ENCODE measurements at places on chromosomes 7 and 10. TPM values are rescaled to one million over a fixed set of nuclear protein-coding genes. Genes with fewer than 3 reads are reported as not detected.
A peak's percentile ranks its signal among the peaks of the same experiment; 100 is the strongest.

Gene SH2B2
- 8.4 TPM for total RNA-seq

DNA sequence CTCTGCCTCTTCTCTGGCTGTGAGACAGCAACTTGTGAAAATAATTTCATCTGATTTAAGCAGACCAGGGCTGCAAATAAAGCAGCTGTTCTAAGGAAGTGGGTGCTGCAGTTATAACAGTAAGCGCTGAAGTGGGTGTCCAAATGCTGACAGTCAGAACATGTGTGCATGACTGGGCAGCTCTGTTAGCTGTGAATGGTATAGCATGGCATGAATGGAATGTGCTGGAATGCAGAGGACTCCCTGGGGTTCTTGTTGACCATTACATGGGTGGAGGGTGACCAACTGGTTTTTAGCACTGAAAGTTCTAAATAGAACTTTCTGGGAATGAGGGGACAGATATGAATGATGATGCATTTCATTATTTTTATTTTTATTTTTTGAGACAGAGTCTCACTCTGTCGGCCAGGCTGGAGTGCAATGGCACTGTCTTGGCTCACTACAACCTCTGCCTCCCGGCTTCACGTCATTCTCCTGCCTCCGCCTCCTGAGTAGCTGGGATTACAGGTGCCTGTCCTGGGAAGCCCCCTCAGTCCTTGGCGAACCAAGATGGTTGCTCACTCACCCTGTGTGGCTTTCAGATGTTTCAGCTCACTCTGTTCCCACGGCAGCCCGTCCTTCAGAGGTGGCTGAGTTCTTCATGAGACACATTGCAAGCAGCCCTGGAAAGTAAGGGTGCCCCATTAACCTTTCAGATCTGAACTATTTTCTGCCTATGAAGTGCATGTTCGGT is 319.8 kb upstream of the PHYHIPL start:
- H3K27ac ChIP-seq = no peak overlapping the region
- H3K4me1 ChIP-seq = peaks cover 5% of the 10 kb centered on the region
- H3K36me3 ChIP-seq = no peaks in the 10 kb centered on the region
- H3K27me3 ChIP-seq = no peaks in the 10 kb centered on the region

- H3K36me3 ChIP-seq = no peaks in the 10 kb centered on the region
- H3K4me3 ChIP-seq = no peak overlapping the region
- no peaks in the 10 kb centered on the region for H3K27me3 ChIP-seq
These were observed 8.2 kb upstream of the PHYH start for GRCh38 chr10:13308096-13308495.

- H3K36me3 ChIP-seq = no peaks in the 10 kb centered on the region
- H3K27ac ChIP-seq = no peak overlapping the region
- H3K4me3 ChIP-seq = no peak overlapping the region
- peaks cover 19% of the 10 kb centered on the region for H3K4me1 ChIP-seq
- DNase-seq = peak; percentile 74
- H3K27me3 ChIP-seq = no peaks in the 10 kb centered on the region
These were observed 130.9 kb downstream of the MAD1L1 start for GRCh38 chr7:2101630-2102374.

DNA sequence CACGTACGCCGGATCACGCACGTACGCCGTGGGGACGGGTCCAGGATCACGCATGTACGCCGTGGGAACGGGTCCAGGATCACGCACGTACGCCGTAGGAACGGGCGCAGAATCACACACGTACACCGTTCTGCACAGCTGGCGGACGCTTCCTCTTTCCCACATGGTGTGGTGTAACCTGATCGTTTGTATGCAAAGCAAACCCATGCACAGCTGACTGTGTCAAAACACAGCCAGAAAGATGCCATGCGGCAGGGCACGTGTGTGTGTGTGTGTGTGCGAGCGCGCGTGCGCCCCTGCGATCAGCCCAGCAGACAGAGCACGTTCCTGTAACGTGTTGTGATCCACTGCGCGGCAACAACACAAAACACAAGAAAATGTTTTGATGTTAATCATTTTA is 573.6 kb downstream of the DNAJB6 start:
- H3K4me1 ChIP-seq = no peaks in the 10 kb centered on the region
- H3K36me3 ChIP-seq = no peaks in the 10 kb centered on the region
- DNase-seq = no peak
- H3K27me3 ChIP-seq = no peaks in the 10 kb centered on the region

DNA sequence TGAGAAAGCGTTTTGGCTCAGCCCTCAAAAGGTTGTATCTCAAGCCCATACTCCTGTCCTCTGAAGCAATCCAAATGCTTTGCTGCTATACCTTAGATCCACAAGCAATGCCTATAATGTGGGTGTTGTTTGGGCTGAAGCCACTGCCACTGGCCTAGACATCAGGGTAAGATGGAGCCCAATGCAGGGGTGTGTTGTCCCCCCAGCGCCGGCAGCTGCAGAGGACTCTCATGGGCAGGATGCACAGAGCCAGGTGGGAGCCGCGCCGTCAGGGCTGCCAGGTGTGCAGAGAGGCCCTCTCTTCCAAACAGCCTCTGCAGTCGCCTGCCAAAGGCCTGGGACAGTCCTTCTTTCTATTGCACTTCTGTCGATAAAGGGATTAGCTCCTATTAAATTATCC is 205.2 kb upstream of the SHH start:
- H3K4me1 ChIP-seq = no peaks in the 10 kb centered on the region
- no peaks in the 10 kb centered on the region for H3K36me3 ChIP-seq
- H3K27me3 ChIP-seq = no peaks in the 10 kb centered on the region
- no peak overlapping the region for H3K4me3 ChIP-seq
- DNase-seq = no peak

Gene ELN
- 357 TPM for total RNA-seq

- no peak overlapping the region for H3K27ac ChIP-seq
- H3K4me3 ChIP-seq = no peak overlapping the region
- no peak for DNase-seq
- no peaks in the 10 kb centered on the region for H3K36me3 ChIP-seq
- H3K27me3 ChIP-seq = no peaks in the 10 kb centered on the region
These were observed 33.6 kb downstream of the ZNF22 start for GRCh38 chr10:45034301-45034700.

All from upper lobe of left lung (tissue), 6 donors.